ENCODE measurements at places on chromosomes 11 and 22.
A peak's percentile ranks its signal among the peaks of the same experiment; 100 is the strongest.

DNA sequence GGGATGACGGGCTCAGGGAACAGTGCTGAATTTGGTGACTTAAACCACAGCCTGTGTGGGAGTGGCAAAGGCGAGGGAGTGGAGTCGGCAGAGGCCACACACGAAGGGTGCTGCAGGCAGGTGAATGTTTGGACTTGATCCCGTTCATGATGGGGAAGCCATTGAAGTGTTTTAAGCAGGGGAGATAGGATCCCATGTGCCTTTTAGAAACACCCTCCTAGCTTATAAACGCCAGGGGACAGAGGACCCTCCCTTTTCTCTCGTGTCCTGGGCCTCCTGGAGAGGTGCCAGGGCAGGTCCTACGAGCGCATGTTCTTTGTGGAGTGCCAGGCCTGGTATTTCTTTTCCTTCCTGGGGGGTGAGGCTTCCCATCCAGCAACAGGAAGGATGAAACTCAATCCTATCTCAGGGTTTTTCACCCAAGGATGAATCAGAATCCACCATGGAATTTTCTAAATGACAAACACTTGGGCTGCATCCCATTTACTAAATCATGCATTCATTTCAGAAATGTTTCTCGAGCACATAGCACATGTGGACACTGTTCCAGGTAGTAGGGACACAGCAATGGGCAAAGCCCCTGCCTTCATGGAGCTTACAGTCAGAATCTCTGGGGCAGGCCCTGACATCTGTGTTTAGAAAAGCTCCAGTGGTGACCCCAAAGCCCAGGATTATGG, 59.6 kb downstream of the CHRDL2 start:
- H3K4me3 ChIP-seq, result no peak overlapping the region
- no peaks in the 10 kb centered on the region for H3K27me3 ChIP-seq
- no peak overlapping the region for H3K27ac ChIP-seq
- H3K4me1 ChIP-seq, result no peaks in the 10 kb centered on the region
- DNase-seq, result no peak

- H3K27me3 ChIP-seq, result peaks cover 19% of the 10 kb centered on the region
- no peak overlapping the region for H3K4me3 ChIP-seq
- H3K4me1 ChIP-seq, result no peaks in the 10 kb centered on the region
- no peak overlapping the region for H3K27ac ChIP-seq
- H3K36me3 ChIP-seq, result no peaks in the 10 kb centered on the region
- DNase-seq, result no peak
These were observed 51.6 kb downstream of the CYTH4 start for GRCh38 chr22:37333724-37334460.

- DNase-seq, result no peak
- H3K27ac ChIP-seq, result peak overlapping the region; percentile 93
- H3K27me3 ChIP-seq, result no peaks in the 10 kb centered on the region
- H3K36me3 ChIP-seq, result peaks cover 42% of the 10 kb centered on the region
These were observed 978 bp upstream of the ANKRD13D start for GRCh38 chr11:67288198-67288451.

- H3K36me3 ChIP-seq, result no peaks in the 10 kb centered on the region
- H3K27me3 ChIP-seq, result no peaks in the 10 kb centered on the region
These were observed 23.1 kb downstream of the DDIAS start for GRCh38 chr11:82924522-82925224.

DNA sequence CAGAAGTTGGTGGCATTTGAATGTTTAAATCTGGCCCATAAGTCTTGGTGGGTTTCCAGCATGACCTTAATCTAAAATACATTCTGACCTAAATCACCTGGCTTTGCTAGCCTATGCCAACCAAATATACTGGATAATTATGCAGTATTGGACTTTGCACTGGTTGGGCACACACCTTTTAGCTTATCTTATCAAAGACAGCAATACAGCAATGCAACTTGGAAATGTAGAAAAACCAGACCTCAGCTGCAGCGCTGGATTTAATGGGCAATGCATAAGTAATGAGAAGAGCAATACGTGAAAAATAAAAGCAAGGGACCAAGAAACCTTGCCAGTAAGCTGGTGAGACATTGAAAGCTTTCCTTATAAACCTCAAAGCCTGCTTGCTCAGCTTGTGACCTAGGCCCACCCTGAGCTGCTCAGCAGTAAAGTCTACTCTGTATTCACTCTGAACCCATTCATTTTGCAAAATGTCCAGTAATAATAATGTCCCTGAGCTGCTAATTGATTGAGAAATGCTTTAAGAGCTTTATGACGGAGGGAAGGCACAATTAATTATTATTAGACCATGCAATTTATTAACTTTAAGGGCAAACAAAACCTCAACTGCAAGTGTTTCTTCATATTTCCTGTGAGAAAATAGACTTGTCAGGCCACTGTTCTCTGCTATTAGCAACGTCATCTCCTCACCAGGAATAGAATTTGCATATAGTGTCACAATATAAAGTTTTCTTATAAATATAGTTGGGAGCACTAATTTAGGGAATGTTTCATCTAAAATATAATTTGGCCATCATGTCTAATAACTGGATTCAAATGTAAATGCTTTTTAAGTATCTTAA, 49.4 kb upstream of the CEP295 start:
- H3K4me1 ChIP-seq, result no peaks in the 10 kb centered on the region
- no peak for DNase-seq

GRCh38 chr22:17944256-17944655, 80.1 kb downstream of the MICAL3 start:
- H3K27ac ChIP-seq, result peak overlapping the region; percentile 82
- no peak overlapping the region for H3K4me3 ChIP-seq
- peaks cover 38% of the 10 kb centered on the region for H3K4me1 ChIP-seq
- H3K36me3 ChIP-seq, result no peaks in the 10 kb centered on the region

GRCh38 chr11:8934742-8935488, 2.2 kb upstream of the C11orf16 start:
- H3K36me3 ChIP-seq, result no peaks in the 10 kb centered on the region
- no peak overlapping the region for H3K4me3 ChIP-seq
- H3K27ac ChIP-seq, result no peak overlapping the region
- peaks cover 4% of the 10 kb centered on the region for H3K4me1 ChIP-seq
- no peaks in the 10 kb centered on the region for H3K27me3 ChIP-seq

DNA sequence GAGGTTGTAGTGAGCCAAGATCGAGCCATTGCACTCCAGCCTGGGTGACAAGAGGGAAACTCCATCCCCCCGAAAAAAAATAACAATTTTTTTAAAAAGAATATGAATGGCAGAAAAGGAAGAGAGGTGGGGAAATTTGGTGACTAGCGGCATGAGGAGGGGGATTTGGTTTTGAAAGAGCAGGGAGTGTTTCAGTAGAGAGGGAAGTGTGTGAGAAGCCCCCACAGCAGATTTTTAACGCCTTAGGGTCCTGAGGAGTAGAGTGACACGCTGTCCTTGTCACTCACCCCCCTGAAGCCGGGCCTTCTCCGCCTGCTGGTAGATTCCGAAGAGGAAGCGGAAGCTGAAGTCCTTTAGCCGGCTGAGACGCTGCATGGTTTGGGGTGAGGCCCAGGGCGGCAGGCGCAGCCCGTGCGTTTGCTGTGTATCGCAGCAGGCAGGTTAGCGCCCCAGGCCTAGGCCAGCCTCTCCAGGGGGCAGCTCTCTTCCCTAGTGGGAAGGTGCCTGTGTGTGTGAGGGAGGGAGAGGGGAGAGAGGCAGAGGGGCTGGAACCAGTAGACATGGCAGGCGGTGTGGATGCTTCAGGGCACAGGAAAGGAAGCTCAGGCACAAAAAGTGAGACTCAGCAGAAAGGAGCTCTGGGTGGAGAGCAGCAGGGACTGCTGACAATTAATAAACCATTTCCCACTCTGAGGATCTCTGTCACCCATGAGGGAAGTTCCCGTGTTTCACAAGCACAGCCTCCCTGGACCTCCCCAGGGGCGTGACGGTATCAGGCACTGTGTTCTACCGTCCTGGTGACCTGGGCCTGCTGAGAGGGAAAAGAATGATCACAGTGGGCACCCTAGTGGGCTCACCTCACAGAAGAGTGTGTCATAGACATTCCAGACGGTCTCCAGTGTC, 3.9 kb downstream of the ACP2 start:
- H3K36me3 ChIP-seq, result peaks cover 55% of the 10 kb centered on the region
- no peak overlapping the region for H3K4me3 ChIP-seq

DNA sequence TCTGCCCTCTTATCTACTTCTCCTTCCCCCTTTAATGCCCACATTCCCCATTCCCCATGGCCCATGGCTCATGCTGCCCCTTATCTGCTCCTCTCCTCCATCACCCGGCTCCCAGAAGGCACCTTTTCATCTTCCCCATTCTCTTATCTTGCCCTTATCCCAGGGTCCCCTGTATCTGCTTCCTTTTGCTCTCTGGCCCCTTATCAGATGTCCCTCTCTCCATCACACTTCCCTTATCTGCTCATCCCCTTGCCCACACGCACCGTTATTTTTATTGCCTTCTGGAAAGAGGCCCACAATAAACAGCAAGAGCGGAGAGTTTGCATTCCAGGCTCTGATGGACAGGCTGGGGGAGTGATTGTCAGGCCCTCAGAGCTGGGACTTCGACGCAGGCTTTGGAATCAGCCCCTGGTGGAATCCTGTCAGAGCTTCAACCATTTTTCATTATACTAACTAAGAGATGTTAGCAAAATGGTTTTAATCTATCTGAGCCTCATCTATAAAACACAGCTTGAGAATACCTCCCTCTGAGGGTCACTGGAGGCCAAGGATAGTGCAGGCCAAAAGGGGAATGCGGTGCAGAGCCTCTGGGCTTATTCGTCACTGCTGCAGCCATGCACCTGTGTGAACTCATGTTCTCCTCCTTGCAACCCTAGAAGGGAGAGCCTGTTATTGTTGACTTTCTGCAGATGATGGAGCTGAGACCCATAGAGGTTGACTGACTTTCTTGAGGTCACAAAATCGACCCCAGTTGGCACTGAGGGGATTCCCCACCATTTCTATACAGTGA, 37.0 kb upstream of the LRRC55 start:
- H3K36me3 ChIP-seq, result no peaks in the 10 kb centered on the region
- no peak for DNase-seq
- H3K27ac ChIP-seq, result no peak overlapping the region

DNA sequence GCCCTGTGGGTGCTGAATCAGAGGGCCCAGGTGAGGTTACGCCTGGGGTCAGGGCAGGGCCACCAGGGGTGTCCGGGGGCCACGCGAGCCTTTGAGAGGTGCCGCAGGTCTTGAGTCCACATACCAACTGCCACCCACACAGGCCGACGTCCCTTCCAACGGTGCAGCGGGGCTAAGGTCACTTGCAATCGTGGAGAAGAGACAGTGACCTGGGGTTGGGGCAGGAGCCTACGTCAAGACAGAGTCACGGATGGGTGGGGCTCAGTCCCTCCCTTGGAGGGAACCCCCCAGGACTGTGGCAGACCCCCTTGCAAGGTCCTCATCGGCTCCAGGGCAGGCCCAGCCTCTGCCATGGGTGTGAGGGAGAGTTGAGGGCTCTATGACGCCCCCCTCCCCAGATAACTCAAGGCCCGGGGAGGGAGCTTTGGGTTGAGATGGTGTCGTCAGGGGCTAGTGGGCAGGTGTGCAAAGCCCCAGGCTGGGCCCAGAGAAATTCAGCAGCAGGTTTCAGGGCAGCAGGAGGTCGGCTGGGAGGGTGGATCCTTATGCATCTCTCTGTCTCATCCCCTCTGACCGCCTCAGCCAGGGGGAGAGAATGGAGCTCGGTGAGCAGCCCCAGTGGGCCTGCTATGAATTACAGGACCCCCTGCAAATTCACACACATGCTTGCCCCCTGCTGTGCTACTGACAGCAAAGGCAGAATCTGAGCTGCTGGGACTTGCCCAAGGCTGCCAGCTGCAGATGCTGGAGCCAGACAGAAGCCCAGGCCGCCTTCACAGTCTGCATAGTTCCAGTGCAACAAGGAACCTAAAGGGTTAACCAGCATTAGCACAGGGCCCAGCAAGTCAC, 60.0 kb downstream of the MYEOV start:
- H3K4me1 ChIP-seq, result no peaks in the 10 kb centered on the region
- H3K36me3 ChIP-seq, result no peaks in the 10 kb centered on the region
- no peak for DNase-seq
- no peak overlapping the region for H3K4me3 ChIP-seq

- no peaks in the 10 kb centered on the region for H3K27me3 ChIP-seq
- no peaks in the 10 kb centered on the region for H3K4me1 ChIP-seq
- no peak overlapping the region for H3K4me3 ChIP-seq
- no peak overlapping the region for H3K27ac ChIP-seq
These were observed 649.9 kb upstream of the LUZP2 start for GRCh38 chr11:23846902-23847422.

- peaks cover 20% of the 10 kb centered on the region for H3K36me3 ChIP-seq
- no peaks in the 10 kb centered on the region for H3K27me3 ChIP-seq
- H3K4me1 ChIP-seq, result no peaks in the 10 kb centered on the region
- DNase-seq, result no peak
- no peak overlapping the region for H3K4me3 ChIP-seq
These were observed 31.4 kb upstream of the ANKK1 start for GRCh38 chr11:113356203-113356602.

DNA sequence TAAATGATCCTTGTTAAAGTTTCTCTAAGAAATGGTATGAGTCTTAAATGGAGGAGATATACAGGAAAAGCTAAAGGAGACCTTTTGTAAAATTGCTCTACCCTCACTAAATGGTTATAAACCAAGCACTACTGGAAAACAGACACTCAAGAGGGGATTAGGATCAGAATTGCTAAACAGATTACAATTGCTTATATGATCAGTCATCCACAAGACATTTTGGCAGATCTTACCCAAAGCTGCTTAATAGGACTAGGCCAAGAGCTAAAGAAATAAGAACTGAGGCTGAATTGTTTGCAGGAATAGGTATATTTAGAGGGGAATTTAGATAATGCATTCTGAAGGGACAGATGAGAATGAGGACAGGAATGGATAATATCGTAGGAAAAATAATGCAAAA, 9.5 kb downstream of the HARBI1 start:
- H3K4me3 ChIP-seq, result no peak overlapping the region
- no peaks in the 10 kb centered on the region for H3K36me3 ChIP-seq
- no peaks in the 10 kb centered on the region for H3K27me3 ChIP-seq
- H3K4me1 ChIP-seq, result no peaks in the 10 kb centered on the region
- H3K27ac ChIP-seq, result no peak overlapping the region

- no peaks in the 10 kb centered on the region for H3K27me3 ChIP-seq
- H3K4me3 ChIP-seq, result no peak overlapping the region
- H3K4me1 ChIP-seq, result peaks cover 71% of the 10 kb centered on the region
- H3K27ac ChIP-seq, result peak overlapping the region; percentile 73
- no peak for DNase-seq
These were observed 9.5 kb downstream of the YPEL4 start for GRCh38 chr11:57640068-57640800.

GRCh38 chr22:38861927-38862326, 10.1 kb downstream of the CBX6 start:
- no peak overlapping the region for H3K27ac ChIP-seq
- H3K4me1 ChIP-seq, result peaks cover 54% of the 10 kb centered on the region
- no peaks in the 10 kb centered on the region for H3K27me3 ChIP-seq
- no peak overlapping the region for H3K4me3 ChIP-seq
- DNase-seq, result no peak

- H3K4me1 ChIP-seq, result no peaks in the 10 kb centered on the region
- DNase-seq, result peak; percentile 35
- no peaks in the 10 kb centered on the region for H3K27me3 ChIP-seq
- H3K4me3 ChIP-seq, result no peak overlapping the region
- H3K36me3 ChIP-seq, result no peaks in the 10 kb centered on the region
- H3K27ac ChIP-seq, result no peak overlapping the region
These were observed 55.0 kb upstream of the ANO3 start for GRCh38 chr11:26276798-26277424.
